Stimulated activated CD8-positive, alpha-beta memory T cell treated with anti-CD3 and anti-CD28 coated beads, Interleukin-4, amount 100 ng/mL, for 1 hour (primary cell): ENCODE measurements at places on chromosomes 11 and 22.

DNA sequence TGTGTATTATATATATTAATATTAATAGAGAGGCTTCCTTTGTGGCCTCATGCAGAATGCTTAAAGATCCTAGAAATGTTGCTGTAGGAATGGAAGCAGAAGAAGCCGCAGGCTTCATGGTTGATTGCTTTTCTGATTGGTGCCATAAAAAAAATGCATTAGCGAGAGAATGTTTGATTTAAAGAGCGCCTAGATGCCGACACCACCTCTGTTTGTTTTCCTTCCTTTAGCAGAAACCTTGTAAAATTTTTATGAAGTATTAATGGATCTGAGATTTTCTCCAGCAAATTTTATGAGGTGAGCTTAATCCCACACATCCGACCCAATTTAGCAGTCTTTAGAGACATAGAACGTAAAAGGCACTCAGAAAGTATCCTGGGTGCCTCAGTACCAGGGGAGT, 587.5 kb downstream of the NTM start:
- DNase-seq: no peak

DNA sequence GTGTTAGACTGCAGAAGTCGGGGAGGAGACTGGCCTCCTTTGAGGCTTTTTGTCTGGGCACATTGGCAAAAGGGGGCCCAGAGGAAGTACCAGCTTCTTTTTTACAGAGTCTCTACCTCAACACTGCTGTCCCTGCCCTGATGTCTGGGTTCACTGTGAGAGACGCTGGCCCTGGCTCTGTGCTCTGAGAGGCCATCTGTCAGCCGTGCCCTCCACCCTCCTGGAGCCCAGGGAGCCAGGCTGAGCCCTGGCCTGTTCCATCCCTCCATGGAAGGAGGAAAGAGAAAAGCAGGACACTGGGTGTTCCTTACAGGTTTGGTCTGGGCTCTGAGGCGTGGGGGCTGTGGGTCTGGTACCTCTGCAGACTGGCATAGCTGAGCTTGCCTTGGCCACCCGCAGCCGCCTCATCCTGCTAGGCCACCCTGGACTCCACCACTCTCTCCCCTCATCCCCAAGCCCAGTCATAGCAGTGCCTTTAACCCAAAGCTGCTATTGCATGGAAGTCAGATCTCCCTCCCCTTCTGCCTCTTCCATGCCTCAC, 105.5 kb upstream of the PARVA start:
- no peak for DNase-seq

GRCh38 chr22:49587987-49588386, 239.7 kb downstream of the BRD1 start:
- no peak for DNase-seq

DNA sequence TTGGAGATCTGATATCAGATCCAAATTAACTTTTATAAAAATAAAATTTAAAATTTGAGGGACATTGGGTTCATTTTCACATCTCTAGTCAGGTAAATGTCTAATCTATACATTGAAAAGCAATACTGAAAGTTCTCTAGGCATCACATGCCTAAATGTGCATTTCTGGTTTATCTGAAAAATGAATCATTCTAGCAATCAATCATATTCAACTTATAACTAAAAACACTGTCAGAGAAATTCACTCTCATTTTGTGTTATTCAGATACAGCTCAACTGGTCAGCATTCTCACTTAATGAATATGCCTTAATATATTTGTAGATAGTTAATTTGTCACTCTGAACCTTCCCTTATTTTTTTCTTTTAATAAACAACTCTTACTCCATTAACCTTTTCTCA, 243.2 kb downstream of the CASP12 start:
- no peak for DNase-seq

DNA sequence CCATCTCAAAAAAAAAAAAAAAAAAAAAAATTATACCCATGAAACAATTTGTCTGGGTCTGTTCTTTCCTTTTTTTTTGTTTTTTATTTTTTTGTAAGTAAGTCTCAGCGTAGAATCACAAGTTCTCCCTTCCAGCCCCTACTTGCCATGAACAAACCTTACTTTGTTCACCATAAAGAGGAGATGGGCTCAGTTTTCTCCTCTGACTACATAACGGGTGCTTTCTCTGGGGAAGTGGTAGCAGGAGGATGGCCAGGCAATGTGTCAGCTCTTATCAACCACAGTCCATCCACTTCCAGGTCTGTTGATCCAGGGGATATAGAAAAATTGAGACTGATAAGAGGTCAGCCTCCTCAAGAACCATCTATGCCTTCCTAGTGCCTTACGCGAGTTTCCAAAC, 11.0 kb downstream of the ASCC2 start:
- no peak for DNase-seq

GRCh38 chr11:4480577-4481239, 1.7 kb upstream of the OR52K1 start:
- no peak for DNase-seq

- DNase-seq: no peak
These were observed 4.5 kb upstream of the GCAT start for GRCh38 chr22:37803195-37803638.

DNA sequence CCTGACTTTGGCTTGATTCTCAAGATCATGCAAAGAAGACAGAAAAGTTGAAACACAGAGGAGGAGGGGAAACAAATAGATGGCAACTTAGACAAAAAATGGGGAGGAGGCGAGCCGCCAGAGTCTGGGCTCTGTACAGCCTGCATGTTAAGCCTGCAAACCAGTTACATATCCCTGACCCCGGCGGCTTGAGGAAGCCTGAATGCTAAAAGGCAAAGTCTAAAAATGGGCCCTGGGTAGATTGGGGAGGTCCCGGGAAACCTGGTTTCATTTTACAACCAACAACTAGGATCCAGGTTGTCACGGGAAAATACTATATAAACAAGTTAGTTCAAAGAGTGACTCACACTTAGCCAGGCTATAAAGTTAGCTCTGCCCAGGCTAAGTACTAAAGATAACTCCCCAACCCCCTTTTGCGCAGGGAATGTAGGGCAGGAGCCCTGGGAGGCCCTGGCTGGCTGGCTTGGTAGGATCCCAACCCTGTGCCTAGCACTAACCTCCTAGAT, 18.8 kb upstream of the ZBTB16 start:
- no peak for DNase-seq

- no peak for DNase-seq
These were observed 35.0 kb upstream of the SLC25A1 start for GRCh38 chr22:19213442-19214077.

DNA sequence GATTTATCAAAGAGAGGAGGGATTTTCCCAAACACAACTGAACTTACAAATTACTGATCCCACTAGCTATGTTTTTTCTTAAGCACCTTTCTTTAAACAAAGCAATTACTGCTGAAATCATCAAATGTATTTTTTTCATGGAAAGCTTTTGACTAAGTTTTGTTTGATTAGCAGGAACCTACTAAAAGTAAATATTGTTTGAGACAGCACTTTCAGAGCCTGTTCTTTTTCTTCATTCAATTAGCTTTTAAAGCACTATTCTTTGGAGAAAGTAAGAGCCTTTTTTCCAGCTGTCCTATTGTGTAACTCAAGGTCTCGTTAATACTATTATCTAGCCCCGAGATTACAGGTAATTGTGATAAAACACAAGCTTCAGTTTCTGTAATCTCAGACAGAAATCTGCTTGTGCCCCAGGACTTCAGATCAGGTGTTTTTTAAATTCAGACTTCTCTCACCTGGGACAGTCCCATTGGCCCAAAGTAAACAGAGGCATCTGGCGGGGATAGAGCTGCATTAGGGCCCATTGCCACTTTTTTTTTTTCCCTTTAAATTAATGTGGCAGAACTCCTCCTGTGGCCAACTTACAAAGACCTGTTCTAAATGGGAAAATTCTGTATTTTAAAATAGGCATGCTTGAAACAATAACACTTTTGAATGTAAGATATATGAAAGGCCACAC, 11.0 kb downstream of the CSTPP1 start:
- no peak for DNase-seq

GRCh38 chr11:126173257-126173656, 38.2 kb downstream of the RPUSD4 start:
- DNase-seq: no peak

DNA sequence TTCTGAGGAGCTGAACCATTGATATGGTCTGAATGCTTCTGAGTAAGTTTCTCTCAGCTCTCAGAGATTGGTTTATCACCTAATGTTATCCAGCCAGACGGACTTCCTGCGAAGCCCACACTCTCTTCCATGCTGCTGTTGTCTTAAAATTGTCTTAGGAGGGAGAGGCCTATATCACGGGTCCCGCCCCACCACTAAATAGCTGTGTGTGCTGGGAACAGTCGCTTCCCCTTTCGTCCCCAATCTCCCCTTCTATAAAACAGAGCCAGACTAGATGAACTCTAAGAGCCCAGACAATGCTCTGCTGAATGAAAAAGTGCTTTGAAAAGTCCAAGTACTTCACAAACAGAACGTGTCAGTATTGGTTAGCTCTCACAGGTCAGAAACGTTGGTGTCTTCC, 81.4 kb upstream of the AKIP1 start:
- no peak for DNase-seq

DNA sequence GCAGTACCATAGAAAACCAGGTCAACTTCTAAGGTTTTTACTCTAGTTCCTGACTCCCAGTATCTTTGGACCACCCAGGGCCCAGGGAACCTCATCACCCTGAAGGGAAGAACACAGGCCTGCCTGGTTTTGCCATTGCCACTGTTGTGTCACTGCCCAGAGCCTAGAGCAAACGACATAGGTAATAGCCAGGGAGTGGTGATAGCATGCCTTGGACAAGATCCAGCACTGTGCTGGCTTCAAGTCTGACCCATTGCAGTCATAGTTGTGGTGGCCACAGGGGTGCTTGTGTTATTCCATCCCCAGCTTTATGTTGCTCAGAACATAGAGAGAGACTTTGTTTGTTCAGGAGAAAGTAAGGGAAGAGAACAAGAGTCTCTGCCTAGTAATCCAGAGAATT, 2310.2 kb downstream of the LRRC4C start:
- no peak for DNase-seq

GRCh38 chr11:123316003-123316402, 114.1 kb upstream of the GRAMD1B start:
- no peak for DNase-seq

DNA sequence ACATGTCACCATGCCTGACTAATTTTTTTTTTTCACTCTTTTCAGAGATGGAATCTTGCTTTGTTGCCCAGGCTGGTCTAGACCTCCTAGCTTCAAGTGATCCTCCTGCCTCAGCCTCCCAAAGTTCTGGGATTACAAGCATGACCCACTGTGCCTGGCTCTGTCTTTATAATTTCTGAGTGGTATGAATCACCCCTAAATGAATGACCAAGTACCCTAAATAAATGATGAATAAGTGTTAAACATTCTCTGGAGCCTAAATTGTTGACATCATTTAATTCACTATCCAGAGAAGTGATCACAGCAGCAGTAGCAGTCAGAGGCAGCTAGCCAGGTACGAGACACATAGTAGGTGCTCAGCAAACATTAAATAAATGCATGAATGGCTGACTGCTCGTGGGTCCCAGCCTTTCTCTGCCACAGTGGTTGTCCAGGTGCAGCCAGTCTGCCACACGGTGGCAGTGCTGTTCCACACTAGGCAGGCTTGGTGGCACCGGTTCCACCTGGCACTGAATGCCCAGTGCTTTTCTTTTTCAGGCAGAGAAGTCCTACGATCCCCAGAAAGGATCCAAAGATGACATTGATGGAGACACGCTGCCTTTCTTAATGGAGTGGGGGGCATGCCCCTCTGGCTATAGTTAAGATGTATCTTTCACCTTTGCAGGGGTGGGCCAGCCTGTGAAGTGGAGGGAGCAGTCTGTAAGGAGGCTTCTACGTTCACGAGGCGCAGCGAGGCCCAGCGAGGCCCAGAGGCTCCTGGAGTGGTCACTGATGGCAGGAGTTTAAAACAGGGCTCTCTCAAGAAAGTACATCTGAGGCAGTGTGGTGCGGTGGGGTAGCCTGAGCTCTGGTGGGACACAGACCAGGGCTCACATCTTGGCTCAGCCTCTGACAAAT, 8.7 kb upstream of the TTC12 start:
- DNase-seq: peak; percentile 44

DNA sequence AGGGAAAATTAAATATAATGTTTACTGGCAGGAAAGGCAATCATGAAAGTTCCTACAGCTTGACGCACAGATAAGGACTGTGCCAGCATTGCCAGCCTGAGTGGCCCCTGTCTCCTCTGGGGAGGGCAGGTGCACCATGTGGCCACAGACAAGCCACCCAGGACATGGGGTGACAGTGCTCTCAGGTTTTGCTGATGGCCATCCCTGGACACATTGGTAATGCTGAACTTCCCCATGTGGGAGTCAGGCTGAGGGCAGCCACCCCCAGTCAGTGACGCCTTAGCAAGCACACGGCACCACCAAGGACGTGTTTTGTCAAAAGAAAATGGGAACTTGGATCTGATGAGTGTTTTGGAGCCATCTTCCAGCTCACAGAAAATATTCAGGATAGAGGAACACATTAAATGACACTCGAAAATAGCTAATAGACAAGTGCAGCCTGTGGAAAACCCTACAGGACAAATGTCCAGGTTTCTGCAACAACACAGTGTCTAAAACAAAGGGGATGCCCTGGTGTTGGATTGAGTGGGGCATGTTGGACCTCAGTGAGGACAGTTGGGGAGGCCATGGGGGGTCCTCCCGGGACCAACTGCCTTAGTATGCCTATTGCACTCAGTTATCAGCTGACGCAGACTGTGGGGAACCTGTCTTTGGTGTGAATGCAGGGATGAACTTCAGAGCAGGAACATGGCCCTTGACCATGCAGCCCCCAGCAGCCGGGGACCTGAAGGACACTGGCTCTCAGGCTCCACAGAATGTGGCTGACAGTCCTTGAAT, 1450.5 kb downstream of the BRD1 start:
- DNase-seq: no peak

DNA sequence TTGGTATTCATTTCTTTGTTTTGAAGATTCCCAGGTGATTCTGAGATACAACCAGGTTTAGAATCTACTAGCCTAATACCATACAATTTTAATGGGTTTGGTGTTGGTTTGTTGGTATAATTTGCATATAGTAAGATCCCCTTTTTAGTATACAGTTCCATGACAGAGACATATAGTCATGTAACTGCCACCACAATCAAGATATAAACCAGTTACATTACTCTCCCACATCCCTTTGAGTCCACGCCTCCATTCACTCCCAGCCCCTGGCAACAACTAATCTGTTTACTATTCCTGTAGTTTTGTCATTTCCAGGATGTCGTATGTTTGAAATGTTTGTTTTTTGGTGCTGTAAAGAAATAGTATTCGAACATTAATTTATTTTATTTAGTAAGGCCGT, 4.3 kb downstream of the ASRGL1 start:
- no peak for DNase-seq

DNA sequence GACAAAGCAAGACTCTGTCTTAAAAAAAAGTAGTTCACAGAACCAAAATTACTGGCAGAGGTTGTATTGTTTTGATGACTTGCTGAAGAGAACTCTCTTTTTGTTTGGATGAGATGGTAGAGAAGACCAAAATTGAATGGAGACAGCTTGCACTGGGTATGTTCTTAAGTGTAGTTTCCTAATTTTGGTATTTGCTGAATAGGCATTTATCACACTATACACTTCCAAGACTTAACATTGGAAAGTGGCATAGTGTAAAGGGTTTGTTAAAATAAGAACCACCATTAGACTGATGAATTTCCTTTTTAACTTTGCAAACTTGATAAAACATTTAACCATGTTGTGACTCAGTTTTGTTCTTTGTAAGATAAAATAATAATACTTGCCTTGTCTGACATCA, 5.3 kb upstream of the DCUN1D5 start:
- DNase-seq: no peak

- no peak for DNase-seq
These were observed 226.2 kb downstream of the TMEM135 start for GRCh38 chr11:87263979-87264378.
